ENCODE measurements at places on chromosomes 16 and 17.

DNA sequence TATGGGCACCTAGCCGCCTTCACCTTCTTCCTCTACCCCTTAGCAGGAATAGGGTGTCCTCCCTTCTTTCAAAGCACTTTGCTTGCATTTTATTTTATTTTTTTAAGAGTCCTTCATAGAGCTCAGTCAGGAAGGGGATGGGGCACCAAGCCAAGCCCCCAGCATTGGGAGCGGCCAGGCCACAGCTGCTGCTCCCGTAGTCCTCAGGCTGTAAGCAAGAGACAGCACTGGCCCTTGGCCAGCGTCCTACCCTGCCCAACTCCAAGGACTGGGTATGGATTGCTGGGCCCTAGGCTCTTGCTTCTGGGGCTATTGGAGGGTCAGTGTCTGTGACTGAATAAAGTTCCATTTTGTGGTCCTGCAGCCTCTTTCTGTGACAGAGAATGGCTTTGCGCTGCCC, 4.6 kb downstream of the TMUB2 start:
- no peak for DNase-seq

- no peak for DNase-seq
Measured at GRCh38 chr17:2386400-2387085, 14.3 kb downstream of the MNT start.

- DNase-seq: no peak
Measured at GRCh38 chr17:39240631-39241030, 14.9 kb upstream of the STAC2 start.

DNA sequence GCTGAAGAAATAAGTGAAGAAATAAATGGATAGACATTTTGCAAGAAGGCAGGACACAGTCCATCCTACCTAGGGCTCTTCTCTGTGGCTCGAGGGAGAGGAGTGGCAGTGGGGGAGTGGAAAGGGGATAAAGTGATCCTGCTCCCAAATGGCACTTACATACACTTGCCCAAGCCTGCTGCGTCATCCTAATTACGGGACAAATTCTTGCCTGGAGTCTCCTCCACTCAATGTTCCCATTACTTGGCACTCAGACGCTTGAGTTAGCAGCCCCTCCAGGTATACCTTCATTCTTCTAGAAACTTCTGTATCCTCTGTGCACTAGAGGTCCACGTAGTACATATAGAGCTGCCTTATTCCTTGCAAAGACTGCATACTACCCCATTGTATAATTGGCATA, 15.7 kb upstream of the MAP3K14 start:
- DNase-seq: no peak

DNA sequence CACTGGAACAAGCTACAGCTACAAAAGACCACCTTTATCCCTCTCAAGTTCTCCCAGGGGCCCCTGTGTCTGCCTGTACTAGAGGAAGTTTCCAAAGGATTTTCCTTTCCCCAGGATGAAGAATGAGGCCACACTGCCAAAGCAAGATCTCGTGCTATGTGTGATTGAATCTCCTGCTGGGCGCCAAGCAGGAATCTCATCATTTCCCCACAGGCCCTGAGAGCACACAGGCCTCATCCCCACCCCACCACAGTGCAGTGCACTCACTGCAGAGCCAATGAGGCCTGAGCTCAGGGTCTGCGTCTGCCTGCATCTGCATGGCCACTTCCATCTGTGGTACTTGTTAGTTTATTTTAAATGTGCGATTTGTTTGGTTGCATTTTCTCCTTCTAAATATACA, 387.4 kb upstream of the ASIC2 start:
- no peak for DNase-seq

DNA sequence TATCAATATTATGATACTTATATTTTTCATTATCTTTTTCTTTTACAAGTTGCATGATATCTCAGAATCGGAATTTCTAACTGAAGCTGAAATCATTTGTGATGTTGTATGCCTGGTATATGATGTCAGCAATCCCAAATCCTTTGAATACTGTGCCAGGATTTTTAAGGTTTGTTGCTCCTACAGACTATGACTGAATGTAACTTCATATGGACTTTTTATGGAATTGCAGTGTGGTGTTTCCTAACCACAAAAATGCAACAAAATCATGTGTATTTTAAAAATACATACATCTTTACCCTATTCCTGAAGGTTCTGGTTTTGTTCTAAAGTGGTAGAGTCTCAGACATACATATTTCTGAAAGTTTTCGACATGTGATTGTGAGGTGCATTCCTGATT, 58.8 kb upstream of the RHBDL3 start:
- DNase-seq: no peak

DNA sequence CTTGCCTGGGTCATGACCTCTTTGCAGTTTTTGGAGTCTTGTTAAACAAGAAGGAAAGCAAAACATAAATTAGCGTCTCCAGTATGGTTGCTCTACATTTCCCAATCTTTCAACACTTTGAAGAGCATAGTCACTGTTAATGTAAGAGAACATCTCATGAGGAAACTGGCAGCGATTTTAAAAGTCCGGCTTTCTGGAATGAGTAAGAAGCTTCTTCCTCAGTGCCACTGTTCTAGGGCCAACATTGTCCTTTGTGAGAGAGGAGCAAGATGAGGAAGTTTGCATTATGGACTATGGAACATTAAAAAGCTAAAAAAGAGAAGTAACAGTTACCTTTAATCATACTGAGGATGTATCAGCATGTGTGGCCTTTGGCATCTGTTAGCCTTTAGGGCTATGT, 73.1 kb downstream of the WNT3 start:
- DNase-seq: no peak

GRCh38 chr17:75098861-75099260, 10.9 kb upstream of the ARMC7 start:
- DNase-seq: no peak

DNA sequence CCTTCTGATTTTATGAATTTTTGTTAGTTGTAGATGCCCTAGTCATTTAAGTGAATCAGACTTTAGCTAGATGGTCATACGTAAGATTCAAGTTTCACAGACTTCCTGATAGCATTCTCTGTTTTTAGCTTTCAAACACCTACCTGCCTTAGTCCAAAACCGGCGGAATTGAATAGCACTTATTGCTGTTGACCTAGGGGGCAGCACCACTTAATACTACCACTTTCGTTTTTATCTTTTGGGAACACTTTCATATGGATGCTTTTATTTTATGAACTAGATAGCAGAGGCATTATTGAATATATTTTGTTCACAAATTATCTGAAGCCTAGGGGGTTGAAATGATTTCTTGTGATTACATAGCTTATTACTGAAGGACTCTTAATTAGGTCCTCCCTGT, 31.5 kb downstream of the TADA2A start:
- DNase-seq: no peak

DNA sequence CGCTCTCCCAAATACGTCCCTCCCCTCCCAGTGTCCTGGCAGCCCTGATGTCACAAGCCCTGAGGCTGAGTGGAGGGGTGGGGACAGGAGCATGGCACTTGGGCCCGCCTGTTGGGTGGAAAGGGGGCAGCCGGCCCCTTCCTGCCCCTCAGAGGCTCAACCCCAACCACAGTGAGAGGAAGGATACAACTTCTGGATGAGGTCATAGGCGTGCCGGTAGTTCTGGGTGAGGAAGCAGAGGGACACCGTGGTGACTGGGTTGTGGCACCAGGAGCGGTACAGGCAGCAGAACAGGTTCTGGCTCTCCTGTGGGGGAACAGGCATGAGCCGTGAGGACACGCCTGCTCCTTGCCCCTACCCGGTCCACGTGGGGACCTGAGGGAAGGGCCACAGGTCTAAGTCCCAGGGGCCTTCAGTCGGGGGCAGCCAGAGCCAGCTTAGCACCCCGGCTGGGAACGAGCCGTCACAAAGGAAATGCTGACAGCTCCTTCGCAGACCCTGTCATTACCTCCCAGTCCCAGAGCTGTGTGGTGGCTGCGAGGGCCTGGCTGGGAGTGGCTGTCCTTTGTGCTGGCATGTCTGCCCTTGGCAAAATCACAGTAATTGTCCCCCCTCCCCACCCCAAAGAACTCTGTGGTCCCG, 11.2 kb upstream of the MTSS2 start:
- DNase-seq: no peak

DNA sequence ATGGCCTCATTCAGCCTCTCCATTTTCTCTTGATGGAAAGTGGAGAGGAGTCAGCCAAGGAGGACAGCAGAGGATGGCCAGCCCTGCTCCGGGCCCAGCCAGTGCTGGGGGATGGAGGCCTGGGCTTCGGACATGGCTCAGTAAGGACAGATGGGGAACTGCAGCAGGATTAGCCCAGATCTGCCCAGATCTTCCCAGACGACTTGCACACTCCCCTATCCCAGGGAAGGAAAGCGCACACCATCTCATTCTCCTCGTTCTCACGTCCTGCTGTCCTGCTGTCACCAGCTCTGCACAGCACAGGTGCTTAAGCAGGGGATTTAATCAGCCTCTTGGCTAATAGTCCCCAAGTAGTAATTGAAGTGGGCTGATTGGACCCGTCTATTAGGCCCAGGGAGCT, 100.2 kb upstream of the SDK2 start:
- no peak for DNase-seq

- no peak for DNase-seq
Measured at GRCh38 chr16:84166796-84167695, 19.8 kb downstream of the TAF1C start.

DNA sequence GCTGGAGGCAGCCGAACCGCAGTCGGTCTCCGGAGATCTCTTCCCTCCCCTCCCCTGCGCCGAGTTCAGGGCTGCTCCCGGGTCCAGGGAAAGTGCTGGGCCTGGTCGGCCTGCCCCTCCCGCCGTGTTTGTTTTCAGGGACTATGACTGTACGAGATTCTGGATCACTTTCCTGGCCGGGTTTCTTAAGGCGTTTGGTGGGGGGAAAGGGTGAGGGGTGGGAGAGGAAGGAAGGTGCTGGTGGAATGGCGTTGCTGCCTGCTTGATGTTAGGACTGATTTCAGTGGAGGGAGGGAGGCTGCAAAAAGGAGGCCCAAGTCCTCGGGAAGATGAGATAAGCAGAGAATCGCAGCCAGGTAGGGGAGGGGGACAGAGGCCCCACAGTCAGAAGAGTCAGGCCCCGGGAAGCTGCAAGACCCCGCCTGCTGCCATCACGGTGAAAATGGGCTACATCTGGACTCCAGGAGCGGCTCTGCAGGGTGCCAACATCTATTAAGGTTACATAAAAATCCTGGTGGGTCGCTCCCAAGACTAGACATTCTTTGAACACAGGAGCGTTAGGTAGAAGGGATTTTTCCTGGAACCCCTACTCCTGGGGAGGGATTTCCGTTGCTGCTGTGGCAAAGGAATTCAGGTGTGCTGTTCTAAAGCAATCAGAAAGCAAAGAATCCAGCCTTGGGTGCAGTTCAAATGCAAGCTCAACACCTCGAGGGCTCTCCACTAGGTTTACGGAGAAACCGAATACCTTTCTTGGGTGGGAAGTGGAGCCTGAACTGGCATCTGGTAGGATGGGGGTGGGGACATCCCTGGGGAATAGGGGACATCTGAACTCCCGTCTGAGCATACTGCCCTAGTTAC, 1.2 kb downstream of the ARHGAP44 start:
- DNase-seq: no peak

- DNase-seq: no peak
Measured at GRCh38 chr16:79991969-79992368, 391.4 kb upstream of the MAF start.

GRCh38 chr17:55158439-55158838, 106.3 kb upstream of the HLF start:
- no peak for DNase-seq

DNA sequence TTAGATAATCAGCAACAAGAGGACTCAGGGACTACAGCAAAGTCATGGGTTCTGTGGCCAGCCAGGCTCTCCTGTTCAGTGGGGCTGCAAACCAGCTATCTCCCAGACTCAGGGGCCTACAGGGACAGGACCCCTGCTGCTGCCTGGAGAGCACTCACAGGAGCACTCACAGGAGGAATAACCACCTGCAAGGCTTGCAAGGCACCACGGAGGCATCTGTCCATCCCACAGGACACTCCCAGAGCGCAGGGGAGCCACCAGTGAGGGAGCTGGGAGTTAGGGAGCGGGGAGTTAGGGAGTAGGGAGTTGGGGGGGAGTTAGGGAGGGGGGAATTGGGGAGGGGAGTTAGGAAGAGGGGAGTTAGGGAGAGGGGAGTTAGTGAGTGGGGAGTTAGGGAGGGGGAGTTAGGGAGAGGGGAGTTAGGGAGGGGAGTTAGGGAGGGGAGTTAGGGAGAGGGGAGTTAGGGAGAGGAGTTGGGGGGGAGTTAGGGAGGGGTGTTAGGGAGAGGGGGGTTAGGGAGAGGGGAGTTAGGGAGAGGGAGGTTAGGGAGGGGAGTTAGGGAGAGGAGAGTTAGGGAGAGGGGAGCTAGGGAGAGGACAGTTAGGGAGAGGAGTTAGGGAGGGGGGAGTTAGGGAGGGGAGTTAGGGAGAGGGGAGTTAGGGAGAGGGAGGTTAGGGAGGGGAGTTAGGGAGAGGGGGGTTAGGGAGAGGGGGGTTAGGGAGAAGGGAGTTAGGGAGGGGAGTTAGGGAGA, 5.7 kb downstream of the CANT1 start:
- no peak for DNase-seq
